Activated T-cell treated with anti-CD3 and anti-CD28 coated beads, Interleukin-2, amount 50 U/mL, for 72 hours (primary cell): ENCODE measurements at places on chromosomes 3 and 15. TPM values are rescaled to one million over a fixed set of nuclear protein-coding genes. Genes with fewer than 3 reads are reported as not detected.
A peak's percentile ranks its signal among the peaks of the same experiment; 100 is the strongest.

SLC22A14 gene
- total RNA-seq: 0.21 TPM

MYZAP gene
- total RNA-seq: not detected

LRRN1 gene
- 2.6 TPM for total RNA-seq

HYPK gene
- 10.3 TPM for total RNA-seq

UCN2 gene
- total RNA-seq: not detected

- no peak for DNase-seq
These were observed 285.7 kb upstream of the ROBO2 start for GRCh38 chr3:76754247-76754646.

DNA sequence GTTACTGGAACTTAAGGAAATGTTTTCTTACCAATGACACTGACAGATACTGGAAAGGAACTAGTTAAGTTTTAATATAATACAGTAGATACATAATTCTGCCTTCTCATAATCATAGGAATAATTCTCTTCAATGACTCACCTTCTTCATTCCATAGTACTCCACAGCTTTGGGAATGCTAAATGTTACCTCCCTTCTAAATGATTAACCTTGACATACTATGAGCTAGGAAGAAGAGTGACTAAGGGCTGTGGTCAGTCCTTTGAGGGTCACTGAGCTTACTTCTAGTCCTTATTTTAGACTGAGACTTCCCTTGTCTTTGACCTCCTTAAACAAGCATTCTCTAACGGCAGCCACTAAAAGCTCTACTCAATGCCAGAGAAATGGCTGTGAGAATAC lies 69.6 kb upstream of the PPIB start:
- DNase-seq: no peak

DNA sequence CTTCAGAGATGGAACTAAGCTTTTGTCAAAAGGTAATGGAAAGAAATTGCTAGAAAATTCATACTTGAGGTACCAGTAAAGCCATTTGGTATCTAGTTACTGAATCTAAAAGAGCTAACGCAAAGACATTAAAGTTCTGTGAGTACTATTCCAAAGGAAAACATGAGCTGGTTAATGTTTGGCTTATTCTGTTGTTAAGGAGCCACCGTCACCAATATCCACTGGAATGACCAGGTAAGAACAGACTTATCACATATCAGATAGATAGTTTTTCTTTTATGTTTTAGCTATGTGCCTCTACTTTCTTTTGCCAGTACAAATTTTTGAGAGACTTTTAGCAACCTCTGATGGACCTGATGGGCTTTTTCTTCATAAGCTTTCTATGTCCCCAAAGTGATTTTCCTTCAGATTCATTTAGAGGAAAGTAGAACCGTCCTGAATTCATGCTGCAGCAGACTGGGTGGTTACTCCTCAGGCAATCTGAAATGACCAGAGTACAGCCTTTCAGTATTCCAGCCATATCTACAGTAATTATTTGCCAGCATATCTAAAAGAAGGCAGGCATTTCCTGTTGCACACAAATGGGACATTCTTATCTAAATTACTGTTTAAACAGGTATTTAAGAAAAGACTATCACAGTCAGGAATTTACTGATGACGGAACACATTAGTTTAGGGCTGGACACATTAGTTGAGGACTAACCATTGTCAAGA lies 274.1 kb downstream of the MECOM start:
- no peak for DNase-seq

- peak; percentile 5 for DNase-seq
These were observed 544 bp upstream of the TIMMDC1 start for GRCh38 chr3:119497820-119498185.

- no peak for DNase-seq
These were observed 63.5 kb upstream of the SLITRK3 start for GRCh38 chr3:165259541-165260193.

DNA sequence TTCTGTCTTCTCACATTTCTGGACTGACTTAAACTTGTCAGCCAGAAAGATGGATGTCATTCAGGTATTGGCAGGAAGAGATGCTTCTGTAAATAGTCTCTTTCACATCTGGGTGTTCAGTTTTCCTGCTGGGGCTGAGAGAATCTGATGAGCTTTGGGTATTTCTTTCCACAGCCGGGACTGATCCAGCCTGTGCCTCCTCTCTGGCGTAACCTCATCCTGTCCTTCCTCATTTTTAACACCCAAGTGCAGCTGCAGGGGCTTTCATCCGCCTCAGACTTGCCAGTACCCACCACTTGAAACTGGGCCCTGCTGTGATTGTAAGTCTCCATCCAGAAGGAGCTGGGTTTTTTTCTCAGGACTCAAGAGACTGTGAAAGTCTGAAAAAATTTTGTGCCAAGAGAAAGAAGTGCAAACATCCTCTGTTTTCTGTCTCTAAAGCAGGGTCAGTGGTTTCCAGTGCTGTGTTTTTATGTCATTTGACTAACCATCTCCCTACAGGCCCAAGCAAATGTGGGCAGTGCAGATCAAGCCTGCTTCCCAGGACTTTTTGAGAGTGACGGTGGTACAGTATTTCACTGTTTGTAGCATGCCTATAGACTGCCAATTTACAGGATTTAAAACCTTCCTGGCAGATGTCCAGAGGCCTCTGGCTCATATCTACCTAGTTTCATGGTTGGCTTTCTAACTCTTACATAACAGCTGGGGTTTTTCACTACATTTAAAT lies 342.7 kb downstream of the PTPRG start:
- no peak for DNase-seq

DNA sequence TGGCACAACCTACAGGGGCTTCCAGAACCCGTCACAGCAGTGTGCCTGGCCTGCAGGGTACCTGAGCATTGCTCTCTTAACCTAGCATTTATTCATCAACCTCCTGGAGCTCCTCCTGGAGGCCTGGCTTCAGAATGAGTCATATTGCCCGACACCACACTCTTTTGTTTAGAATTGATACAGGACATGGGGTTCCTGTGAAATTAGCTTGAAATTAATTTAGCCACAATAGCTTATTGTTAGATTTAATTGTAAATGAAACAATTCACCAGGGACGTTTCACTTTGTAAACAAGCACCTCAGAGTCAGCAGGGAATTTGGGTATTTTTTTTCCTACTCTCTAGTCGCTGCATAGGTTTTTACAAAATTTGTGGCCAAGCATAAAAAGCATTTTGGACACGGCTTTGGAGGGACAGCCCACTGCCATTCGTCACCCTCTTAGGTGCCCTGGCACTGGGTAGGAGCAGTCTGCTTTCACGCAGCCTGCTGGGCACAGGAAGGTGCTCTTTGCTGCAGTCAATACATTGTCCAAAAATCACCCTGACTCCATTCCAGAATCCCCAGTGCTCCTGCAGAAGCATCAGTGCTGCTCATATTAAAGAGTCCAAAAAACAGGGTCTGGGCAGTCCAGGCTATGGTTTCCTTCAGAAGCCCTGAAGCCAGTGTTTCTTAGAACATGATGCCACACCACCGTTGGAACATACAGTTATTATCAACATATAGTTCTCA lies 60.8 kb upstream of the MEF2A start:
- DNase-seq: peak; percentile 33

DNA sequence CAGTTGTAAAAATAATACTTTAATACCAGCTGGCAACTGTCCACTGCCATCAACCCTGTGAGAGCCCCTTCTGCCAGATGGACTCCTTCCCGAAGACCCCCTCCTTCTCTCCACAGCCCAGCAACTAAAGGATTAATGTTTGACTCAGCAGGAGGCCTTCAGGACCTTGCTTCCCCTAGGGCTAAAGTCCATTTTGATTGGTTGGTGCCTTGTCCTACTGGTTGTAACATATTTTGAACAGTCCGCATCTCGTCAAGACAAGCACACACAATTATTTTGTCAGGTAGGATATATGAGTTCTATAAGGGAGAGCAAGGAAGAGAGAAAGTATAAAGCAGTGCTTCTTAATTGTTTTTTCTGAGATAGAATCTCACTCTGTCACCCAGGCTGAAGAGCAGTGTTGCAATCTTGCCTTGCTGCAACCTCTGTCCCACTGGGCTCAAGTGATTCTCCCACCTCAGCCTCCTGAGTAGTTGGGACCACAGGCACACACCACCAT lies 18.6 kb downstream of the ACOX2 start:
- no peak for DNase-seq

DNA sequence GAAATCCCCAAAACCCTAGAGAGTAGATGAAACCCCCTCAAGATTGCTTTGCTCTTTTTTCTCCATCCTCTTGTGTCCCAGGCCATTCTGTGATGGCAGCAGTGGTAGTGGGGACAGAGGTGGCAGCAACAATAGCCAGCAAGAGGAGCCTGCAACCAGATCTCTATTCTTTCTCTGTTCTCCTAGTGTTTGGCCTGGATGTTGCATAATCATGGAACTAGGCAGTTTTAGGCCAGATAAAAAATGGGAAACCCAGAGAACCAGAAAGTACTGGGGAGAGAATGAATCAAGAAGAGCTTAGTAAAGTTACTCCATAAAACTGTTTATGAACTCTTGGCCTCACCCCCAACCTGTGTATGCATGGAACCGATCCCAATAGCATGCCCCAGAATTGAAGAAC lies 52.3 kb downstream of the CTNNB1 start:
- no peak for DNase-seq
